ENCODE measurements at places on chromosomes 1 and 21.

DNA sequence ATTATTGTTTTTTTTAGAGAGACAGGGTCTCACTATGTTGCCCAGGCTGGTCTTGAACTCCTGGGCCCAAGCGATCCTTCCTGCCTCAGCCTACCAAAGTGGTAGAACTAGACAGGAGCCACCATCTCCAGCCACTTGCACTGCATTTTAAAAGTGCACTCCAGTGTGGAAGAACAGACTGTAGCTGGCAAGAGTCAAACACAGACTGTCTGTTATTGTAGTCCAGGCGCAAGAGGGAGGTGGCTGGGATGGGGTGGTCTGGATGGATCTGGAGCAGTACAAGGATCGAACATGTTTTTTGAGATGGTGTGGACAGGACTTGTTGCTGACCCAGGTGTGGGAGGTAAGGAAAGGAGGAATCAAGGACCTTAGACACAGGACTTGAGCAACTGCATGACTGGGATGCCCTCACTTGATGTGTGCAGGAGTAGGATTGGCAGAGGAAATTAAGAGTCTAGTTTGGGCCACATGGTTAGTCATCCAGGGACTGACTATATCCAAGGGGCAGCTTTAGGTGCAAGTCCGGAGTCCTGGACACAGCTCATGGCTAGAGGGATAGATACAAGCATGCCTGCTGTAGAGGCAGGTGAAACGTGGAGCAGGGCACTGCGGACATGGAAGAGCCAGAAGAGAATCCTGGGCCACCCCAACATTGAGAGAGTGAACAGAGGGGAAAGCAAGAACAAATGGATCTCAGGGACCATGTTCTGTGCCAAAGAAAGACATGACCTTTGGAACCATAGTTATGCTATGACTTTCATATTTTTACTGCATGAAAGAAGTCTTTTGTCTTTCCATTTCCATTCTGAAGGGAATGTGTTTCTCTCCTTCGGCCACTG, 42.0 kb downstream of the ELK4 start:
- no peak for DNase-seq

- DNase-seq: no peak
Observed at GRCh38 chr1:70675737-70676156, 264.7 kb downstream of the CTH start.

DNA sequence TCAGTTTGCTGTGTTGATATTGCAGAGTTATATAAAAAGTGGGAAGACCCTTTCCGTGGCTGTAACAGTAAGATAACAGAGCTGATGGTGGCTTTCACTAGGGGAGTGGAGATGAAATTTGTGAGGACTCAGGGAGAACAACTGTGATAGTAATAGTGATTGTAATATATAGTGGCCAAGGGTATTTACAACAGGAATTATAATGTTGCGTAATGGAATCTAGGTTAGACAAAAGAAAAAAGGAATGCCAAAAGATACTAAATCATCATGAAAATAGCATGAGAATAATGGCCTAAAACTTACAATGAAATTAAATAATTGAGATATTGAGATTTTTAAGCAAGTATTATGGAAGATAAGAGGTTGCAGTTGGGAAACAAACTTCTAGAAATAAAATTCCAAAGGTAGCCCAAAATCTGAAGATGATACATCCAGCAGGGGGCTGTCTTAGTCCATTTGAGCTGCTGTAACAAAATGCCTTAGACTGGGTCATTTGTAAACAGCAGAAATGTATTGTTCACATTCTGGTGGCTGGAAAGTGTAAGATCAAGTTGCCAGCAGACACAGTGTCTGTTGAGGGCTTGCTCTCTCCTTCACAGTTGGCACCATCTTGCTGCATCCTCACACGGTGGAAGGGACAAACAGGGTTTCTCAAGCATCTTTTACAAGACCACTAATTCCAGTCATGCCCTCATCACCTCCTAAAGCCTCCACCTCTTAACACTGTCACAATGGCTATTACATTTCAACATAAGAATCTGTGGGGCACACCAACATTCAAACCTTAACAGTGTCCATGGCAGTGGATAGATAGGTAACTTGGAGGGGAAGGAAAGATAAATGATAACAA, 711.2 kb downstream of the MRPL39 start:
- no peak for DNase-seq

- no peak for DNase-seq
Observed at GRCh38 chr1:8147956-8148355, 121.8 kb upstream of the ERRFI1 start.

DNA sequence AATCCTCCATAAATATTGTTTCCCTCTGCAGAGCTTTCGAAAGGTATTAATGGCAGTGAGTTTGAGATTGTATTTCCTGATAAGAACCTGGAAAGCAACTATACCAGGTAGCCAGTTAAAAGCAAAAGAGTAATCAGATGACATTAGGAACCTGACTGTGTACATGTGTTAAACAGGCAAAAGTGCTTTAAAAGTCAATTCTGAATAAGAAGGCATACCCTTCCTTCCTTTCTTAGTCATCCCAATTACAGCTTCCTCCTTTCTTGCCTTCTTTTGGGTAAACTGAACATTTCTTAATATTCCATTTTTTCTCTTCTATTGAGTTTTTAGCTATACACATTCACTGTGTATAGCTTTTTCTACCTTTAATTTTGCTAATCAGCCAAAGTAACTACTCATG, 144.7 kb downstream of the ZNF281 start:
- no peak for DNase-seq

- DNase-seq: no peak
Observed at GRCh38 chr1:157540852-157541251, 11.5 kb downstream of the FCRL5 start.

- DNase-seq: no peak
Observed at GRCh38 chr21:38819719-38820159, 14.0 kb downstream of the ETS2 start.

DNA sequence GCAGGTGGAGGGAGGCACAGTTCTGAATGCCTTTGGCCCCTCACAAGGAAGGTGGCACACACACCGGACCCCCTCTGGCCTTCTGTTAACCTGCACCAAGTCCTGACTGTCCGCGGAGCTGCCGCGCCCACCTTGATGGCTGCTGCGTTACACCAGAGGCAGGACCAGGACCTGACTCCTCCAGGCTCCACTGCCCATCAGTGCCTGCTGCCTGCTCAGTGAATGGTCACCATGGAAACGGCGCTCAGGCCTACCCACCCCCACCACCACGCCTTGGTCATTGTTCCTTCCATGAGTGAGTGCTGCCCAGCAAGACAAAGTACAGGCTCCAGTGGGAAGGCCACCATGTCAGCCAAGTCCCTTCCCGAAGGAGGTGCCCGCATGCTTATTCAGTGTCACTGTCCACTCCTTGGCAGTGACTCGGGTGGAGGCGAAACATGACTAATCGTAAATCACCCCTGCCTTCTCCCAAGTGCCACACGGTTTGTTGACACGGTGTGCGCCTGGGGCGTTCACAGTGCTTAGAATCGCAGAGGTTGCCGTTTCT, 57.3 kb downstream of the SLC37A1 start:
- DNase-seq: no peak

- DNase-seq: no peak
Observed at GRCh38 chr1:21653744-21654100, 15.4 kb downstream of the RAP1GAP start.

DNA sequence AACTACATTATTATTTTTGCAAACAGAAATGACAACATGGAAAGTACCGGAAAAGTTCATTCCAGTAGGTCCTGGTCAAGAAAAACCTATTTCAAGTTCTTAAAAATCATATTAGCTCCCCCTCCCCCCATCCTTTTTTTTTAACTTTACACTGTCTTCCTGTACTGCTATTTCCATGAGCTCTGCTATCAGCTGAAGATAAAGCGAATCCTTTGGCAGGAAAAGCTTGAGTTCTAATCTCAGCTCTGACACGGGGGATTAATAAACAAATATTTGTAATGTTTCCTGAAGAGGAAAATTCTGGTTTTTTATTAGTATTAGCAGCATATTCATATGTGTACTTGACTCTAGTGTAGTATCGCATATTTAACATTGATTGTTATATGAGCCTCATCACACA, 190.7 kb upstream of the ESRRG start:
- DNase-seq: no peak

DNA sequence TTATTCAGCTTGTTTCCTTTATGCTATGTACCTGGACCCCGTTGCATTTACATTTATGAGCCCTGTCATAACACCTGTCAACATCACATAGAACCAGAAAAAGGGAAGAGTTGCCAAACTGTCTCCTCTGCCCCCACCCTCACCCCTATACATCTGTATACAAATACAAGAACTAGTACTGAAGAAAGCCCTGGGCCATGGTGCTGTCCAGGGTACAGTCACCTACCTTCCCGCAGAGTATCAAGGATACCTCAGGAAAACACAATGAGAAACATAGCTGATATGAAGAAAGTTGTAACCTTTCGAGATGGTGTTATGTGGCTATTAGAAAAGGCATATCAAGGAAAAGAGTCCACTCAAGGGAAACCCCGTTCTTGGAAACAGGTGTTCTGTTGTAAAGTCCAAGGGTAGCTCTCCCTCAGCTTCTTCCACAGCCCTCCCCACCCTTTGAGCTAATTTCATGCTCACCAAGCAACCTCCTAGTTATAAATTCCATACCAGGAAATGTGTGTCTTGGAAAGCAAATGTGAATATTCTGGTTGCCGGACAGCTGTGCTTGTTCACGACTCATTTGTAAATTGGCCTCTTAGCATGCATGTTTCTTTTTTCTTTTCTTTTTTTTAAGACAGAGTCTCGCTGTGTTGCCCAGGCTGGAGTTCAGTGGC, 16.7 kb upstream of the AVPR1B start:
- DNase-seq: no peak

DNA sequence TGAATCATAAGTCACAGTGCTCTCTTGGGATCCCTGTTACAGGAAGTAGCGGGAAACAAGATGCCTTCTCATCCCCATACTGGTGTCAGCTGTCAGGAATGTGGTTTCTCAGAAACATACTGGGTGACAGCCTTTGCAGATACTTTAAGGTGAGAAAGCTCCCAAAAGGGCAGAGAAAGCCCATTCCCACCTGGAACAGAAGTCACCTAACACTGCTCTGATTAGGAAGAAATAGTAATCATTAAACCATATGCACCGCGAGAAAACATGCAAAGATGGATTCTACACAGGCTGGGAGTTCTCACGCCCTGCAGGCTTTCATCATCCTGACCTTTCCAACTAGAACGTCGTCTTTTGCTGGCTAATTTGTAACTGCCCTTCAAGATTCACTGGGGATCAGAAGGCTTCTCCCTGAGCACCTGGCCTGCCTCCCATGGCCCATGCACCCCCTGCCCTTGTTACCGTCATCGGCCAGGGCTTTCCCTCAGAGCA, 46.2 kb upstream of the SLC44A3 start:
- DNase-seq: no peak

DNA sequence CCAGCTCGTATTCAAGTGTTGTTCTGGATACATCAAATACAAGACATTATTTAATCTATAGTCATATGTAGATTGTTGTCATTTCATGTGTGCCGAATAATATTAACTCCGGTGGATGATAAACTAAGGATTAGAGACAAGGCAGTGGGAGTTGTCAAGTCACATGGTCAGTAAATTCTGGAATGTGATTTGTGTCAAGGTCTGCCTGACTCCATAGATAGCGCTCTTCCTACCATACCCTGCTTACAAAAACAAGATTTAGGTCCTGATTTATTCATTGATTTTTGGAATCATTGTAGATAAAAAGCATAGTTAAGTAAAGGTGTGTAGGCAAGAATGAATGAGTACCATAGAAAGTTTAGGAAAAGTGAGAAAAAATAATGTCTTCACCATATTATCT, 2.6 kb downstream of the TNNI3K start:
- DNase-seq: no peak

GRCh38 chr1:186443638-186444037, 17.3 kb downstream of the PDC start:
- no peak for DNase-seq

GRCh38 chr1:86542631-86543030, 4.2 kb upstream of the CLCA4 start:
- no peak for DNase-seq

- DNase-seq: no peak
Observed at GRCh38 chr1:94025383-94026340, 95.3 kb downstream of the ABCA4 start.

DNA sequence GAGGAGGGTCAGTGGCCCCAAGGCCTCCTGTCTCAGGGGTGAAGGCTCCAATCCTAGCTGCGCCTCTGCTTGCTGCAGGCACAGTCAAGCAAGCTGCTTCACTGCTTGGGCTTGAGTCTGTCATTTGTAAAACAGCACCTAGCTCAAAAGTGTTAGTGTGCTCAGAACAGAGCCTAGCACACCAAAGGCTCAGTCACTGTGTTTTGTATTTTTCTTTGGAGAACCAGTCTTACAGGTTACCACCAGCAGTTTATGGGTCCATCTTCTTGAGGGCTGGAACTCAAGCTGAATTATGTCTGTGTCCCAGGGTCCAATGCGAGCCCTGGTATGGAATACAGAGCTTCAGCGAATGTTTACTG, 113.6 kb downstream of the DMRTB1 start:
- no peak for DNase-seq

- DNase-seq: no peak
Observed at GRCh38 chr1:28067523-28068090, 20.8 kb downstream of the EYA3 start.

GRCh38 chr1:33724348-33724747, 139.5 kb upstream of the HMGB4 start:
- no peak for DNase-seq

DNA sequence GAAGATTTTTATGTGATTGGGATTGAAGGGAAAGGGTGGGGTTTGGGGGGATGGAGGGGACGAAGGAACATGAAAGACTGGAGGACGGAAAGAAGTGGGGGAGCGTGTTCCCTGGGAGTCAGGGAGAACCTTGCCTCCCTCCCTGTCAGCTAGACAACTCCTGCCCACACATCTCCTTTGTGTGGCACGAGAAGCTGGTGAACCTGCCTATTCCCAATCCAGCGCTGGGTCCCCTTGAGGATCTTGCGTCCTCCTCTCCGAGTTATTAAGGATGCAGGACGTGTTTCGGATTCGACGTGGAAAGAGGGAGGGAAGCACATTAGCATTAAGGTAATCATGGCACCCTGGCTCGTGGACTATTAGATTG, 1.4 kb downstream of the LRRC7 start:
- no peak for DNase-seq

GRCh38 chr1:179036844-179037465, 11.3 kb downstream of the FAM20B start:
- DNase-seq: no peak

DNA sequence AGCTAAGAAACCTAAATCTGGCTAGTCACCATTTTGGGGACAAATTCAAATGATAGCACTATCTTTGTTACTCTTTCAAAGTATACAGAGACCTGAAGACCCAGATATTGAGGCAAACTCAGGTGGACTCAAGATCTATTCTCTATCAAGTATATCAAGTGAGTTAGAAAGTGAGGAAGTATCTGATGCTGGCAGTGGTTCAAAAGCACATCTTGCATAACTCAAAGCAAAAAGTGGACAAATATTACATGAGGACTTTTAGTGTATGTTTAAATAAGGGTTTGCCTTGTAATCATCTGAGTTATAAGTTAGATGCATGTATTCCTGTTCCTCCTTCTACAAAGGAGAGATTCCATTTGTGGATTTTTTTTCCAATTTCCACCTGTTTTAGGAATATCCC, 338.4 kb downstream of the DISC1 start:
- DNase-seq: no peak

DNA sequence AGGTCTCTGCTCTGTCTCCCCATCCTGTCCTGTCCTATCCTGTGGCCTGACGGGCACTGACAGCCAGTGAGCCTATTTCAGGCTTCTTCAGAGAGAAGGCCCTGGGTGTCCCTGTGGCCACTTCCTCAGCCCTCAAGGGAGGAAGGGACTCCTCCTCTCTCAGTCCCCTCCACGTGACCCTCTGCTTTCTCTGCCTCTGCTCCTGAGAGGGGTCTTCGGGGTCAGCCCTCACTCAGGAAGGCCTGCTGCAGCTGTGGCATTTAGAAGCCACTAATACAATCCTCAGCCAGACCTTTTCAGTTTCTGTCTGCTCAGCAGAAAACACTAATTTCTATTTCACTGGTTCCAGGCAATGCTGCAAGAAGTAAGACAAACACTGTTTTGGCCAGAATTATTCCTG, 43.6 kb upstream of the ETV3 start:
- DNase-seq: no peak

Measured in stimulated activated CD8-positive, alpha-beta memory T cell treated with anti-CD3 and anti-CD28 coated beads, Interleukin-15, amount 100 ng/mL, for 1 hour (primary cell).